ENCODE measurements at places on chromosomes 13 and 19. TPM values are rescaled to one million over a fixed set of nuclear protein-coding genes. Genes with fewer than 3 reads are reported as not detected.

Gene RNF225
- not detected for polyA plus RNA-seq

Gene EDDM13
- polyA plus RNA-seq, result not detected

Gene PODNL1
- polyA plus RNA-seq, result 18.9 TPM

Gene MBD3L2
- polyA plus RNA-seq, result not detected

Gene PDE4C
- polyA plus RNA-seq, result 0.03 TPM

Gene SWSAP1
- polyA plus RNA-seq, result 5.7 TPM

Gene CASP14
- polyA plus RNA-seq, result not detected

All from aorta (tissue), 5 donors.